ENCODE measurements at places on chromosomes 1 and 21.

GRCh38 chr1:86419277-86419903 is 4.6 kb upstream of the CLCA2 start:
- DNase-seq = no peak

GRCh38 chr21:34934350-34934749 is 114.8 kb downstream of the RUNX1 start:
- no peak for DNase-seq

DNA sequence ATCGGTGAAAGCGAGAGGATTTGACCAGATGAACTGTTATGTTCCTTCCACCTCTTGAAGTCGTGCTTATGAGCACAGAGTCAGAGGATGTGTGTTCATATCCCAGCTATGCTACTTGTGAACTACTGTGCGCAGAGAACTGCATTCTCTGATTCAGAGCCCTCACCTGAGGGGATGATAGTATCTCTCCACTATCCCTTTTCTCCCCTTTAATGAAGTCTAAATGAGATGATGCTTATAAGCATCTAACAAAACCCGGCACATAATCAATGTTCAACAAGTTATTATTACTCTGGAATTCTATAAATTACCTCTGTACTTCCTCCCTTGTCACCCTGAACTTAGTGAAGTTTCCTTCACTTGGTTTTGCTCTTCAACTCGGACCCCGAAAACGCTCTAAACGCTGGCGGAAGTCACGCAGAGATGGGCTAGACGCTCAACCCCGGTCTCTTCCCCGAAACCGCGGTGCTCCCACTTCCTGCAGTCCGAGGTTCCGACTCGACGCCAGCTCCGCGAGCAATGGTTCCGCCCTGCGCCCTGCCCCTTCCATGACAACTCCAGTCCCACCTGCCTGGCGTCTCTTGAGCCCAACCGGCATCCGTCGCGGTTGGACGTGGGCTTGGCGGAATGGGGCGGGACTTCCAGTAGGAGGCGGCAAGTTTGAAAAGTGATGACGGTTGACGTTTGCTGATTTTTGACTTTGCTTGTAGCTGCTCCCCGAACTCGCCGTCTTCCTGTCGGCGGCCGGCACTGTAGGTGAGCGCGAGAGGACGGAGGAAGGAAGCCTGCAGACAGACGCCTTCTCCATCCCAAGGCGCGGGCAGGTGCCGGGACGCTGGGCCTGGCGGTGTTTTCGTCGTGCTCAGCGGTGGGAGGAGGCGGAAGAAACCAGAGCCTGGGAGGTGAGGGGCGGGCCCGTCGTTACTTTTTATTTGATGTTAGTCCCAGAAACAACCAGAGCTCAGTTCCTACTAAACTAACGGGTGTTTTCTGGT is at the start of gene NUF2:
NUF2 (plus strand) TSS at position 644 of the 995 bp plus-strand sequence. CDS start 4,098 bp downstream, outside the sequence.
- DNase-seq = peak; percentile 95

DNA sequence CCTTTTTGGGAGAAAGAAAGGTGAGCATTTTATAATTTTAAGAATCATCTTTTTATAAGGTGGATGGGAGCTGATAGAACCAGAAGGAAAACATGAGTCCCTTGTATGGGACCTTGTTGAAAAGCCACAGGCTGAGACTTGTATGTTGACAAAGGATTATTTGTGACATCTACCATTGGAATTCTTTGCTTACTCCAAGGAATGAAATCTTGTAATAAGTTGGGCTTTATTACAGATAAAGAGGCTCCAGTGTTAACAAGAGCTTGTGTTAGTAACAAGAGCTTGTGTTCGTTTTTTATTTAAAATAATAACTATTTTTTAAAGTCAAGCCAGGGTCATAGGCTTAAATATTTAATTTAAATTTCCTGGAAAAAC is 201.1 kb upstream of the CHRM3 start:
- DNase-seq = no peak

GRCh38 chr1:206698011-206698410 is 13.3 kb downstream of the MAPKAPK2 start:
- no peak for DNase-seq

DNA sequence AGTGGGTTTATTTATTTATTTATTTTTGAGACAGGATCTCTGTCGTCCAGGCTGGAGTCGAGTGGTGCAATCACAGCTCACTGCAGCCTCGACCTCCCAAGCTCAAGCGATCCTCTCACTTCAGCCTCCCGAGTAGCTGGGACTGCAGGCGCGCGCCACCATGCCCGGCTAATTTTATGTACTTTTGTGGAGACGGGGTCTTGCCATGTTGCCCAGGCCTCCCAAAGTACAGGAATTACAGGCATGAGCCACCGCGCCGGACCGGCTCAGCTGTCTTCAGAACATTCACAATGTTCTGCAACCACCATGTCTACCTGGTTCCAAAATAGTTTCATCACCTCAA is 406 bp upstream of the DNAJC8 start:
- no peak for DNase-seq

DNA sequence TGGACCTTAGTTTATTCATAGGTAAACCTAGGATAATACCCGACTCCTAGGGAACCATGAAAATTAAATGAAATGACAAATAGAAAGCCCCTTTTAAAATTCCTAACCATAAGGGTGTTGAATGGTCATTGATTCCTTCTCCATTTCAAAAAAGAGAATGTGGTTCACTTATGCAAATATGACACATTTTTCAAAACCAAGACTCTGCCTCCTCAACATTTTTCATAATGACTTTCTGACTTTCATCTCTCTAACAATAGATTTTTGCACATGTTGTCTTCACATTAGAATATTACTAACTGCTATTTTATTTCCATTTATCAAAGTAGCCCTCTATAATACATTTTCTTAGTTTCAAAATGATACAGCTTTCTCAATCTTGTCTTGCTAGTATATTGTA is 169.1 kb downstream of the NTNG1 start:
- DNase-seq = no peak

DNA sequence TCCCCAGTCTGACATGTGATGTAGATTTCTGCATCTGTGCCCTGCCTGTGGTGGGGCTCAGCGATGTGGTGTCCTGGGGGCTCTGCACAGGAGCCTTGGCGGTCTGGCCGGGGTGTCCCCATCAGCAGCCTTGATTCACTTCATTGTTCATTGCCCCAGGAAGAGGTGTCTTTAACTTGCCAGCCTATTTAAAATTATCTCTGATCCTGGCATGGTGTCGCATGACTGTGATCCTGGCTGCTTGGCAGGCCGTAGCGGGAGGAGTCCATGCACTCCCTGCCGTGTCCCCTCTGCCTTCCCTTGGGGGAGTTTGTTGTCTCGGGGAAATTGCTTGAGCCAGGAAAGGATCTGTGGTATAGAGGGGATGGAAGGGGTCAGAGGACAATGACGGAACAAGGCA is 59.9 kb downstream of the TRIM11 start:
- no peak for DNase-seq

GRCh38 chr1:116513956-116514355 is 56.9 kb downstream of the CD58 start:
- DNase-seq = no peak

- no peak for DNase-seq
These were observed 58.1 kb downstream of the LRRN2 start for GRCh38 chr1:204627436-204627835.

DNA sequence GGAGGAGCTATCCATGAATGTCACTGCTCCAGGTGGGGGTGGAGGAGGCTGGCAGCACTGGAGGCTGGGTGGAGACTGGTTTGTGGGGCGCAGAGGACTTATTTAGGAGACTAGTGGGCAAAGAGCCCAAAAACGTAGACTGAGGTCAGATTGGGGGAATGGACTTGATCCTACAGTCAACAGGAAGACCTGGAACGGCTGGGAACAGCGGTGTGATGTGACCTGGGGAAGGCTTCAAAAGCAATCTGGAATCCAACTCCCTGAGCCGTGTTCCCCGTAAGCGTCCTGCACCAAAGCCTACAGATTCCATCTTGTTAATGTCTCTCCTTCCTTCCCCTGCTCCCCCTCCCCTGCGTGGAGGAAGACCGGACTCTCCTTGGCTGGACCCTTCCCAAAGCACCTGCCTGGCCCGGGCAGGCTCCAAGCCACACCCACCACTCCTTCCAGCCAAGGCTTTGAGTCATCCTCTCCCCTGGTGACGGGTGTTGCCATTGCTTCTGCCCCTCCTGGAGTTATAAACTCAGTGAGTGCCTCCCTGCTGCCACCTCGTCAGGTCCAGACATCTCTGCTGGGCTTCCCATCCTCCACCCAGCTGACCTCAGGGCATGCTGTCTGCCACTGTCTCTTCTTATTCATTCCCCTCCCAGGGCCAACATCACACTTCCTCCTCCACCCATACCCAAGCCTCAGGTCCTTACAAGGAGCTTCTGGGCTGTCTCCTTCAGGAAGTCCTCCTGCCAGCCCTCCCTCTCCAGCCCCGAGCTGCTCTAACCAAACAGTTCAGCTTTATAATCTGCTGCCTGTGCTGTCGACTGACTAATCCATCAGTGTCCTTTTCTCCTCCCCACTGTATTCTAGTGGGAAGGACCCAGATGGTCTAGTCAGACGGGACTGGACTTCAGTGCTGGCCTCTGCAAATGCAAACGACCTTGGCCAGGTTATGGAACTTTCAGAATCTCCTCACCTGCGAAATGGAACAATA is 1.6 kb upstream of the CLSTN1 start:
- DNase-seq = peak; percentile 13

DNA sequence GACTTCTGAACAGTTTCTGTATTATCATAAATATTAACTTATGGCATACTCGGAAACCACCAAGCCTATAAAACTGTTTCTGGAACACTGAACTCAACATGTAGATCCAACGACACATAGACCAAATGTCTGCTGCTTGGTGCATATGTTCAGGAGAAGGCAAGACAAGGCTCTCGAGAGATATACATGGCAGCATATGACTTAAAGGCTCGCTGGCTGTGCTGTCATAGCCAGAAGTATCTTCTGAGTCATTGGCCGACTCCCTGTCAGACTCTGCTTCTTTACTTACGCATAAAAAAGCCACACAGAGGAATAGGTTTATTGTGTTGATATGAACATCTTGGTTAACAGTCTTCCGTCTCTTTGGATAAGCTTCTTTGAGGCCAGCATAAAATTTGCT is 60.6 kb downstream of the LYST start:
- no peak for DNase-seq

- no peak for DNase-seq
These were observed 13.0 kb downstream of the INAVA start for GRCh38 chr1:200907611-200908097.

- no peak for DNase-seq
These were observed 17.5 kb downstream of the RUNX3 start for GRCh38 chr1:24912376-24913273.

DNA sequence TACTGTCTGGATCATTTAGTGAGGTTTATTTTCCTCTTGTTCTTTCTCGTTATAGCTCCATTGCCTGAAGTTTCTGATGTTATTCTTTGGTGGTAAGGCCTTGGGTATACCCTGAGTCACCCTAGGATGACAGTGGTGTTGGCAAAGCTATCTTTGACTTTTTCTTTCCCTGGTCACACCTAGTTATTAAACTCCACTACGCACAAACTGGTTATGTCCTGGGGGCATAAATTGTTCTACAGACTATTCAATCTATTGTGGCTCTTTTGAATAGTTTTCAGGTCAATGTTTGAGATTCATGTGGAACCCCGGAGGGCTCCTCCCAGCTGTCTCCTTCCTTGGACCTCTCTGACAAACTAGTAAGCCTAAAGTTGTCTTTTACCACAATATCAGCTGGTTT is 157.7 kb downstream of the SLC35F3 start:
- DNase-seq = no peak

DNA sequence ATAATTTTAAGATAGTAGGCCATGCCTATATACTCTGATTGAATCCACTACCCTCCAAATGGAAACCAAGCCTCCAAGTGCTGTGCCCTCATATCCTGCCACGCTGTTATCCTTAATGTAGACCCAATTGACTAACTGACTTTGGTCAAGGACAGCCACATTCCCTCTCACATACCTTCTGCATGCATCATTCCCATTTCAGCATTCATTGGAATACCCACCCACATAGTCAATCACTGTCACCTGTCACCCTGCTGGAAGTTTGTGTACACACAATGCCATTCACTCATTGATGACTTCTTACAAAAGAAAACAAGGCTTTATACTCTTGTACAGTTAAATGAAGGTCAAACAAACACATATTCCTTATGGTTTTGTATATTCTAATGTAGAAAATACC is 221.1 kb upstream of the PBX1 start:
- DNase-seq = no peak

DNA sequence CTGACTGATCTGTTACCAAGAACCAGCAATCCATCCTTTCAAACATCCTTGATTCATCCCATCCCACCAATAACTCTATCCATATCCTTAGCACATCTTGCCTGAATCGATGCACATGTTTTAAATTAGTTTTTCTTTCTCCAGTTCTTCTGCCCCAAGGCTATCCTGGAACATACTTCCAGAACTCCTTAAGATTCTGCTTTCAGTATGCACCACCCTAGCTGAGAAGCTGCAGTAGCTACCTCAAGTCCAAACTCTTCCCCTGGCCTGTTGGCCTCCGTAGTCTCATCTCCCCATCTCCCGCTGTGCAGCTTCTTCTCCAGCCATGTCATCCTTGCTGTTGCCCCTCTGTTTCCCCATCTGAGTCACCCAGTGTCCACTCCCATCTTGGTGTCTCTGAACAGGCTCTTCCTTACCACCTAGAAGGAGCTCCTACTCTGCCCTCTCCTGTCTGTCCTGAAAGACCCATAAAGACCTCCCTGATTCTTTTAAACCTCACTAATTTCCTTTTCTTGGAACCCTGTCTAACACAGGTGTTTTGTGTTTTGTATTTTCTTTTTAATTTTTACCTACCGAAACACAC is 108.0 kb downstream of the SGIP1 start:
- DNase-seq = no peak

DNA sequence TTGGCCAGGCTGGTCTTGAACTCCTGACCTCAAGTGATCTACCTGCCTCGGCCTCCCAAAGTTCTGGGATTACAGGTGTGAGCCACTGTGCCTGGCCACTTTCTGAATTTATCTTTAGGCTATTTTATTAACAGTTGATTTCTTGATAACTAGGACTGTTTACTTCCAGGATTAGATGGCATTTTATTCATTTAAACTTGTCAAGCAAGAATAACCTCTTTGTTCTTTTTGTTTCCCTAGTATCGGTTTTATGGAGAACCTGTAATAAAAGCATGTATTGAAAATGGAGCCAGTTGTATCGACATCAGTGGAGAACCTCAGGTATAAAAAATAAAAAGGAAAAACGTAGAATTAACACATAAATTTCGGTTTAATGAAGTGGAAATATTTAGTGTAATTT is 11.5 kb downstream of the SCCPDH start:
- no peak for DNase-seq

DNA sequence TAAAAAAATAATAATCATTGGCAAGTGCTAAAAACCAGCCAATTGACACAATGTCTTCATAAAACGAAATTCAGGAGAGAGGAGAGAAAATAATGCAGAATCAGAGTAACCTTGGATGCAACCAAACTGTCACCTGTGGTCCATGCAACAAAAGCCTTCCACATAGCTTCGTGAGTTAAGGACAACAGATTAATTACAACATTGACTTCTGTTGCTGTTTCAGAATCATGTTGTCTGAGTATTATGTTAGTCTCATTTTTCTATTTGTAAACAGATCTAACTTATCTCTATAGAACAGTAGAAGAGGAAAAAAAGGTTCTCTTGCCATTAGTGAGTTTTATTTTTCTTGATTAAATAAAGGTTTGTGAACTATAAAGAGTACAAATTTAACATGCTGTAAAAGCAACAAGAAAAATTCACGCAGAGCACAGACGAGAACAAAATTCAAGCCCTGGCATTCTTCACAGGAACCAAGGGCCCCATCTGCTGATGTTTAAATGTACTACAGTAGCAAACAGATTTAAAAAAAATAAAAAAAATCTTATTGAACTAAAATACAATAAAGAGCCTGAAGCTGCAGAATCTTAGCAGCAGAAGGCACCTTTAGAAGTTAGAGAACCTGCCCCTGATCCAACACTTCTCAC is 381.1 kb upstream of the PKN2 start:
- DNase-seq = no peak

GRCh38 chr1:203033917-203034316 is 7.6 kb downstream of the PPFIA4 start:
- no peak for DNase-seq
